Umbilical cord (tissue), 2 donors: ENCODE measurements at places on chromosomes 4 and X. TPM values are rescaled to one million over a fixed set of nuclear protein-coding genes. Genes with fewer than 3 reads are reported as not detected.

GRCh38 chrX:151039351-151039750, 56.2 kb downstream of the HMGB3 start:
- DNase-seq, result no peak

Gene BMP2K
- 74.6 TPM for total RNA-seq

DNA sequence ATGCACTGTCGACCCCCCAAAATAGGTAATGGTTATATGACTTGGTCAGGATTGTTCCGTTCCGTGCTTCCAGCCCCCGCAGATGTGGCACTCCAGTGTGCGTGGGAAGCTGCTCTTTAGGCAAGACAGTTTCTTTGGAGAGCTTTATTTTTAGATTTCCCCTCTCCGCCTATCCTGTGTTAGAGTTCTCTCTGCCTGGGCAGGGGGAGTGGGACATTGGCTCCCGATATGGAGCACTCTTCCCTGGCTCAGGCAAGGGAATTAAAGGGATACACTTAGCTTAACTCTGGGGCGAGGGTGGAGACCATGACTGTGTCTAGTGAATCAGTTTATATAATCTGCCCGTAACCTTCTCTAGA, 36.0 kb downstream of the DLG3 start:
- peak; percentile 86 for DNase-seq

Gene ZFYVE28
- 6.3 TPM for total RNA-seq

DNA sequence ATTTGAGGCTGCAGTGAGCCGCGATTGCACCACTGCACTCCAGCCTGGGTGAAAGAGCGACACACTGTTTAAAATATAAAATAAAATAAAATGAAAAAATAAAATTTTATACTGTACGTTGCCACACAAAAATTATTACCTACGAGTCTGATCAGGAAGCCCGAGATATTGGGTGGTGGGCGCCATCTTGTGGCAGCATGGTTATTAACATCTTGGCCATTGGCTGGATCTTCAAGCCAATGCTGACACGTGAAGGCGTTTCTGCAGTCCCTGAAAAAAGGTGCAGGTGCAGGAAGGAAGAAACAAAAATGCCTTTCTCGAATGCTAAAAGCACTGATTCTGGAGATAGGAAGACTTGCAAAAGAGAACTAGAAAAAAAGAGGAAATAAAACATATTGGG, 4.9 kb upstream of the TLR8 start:
- peak; percentile 36 for DNase-seq

DNA sequence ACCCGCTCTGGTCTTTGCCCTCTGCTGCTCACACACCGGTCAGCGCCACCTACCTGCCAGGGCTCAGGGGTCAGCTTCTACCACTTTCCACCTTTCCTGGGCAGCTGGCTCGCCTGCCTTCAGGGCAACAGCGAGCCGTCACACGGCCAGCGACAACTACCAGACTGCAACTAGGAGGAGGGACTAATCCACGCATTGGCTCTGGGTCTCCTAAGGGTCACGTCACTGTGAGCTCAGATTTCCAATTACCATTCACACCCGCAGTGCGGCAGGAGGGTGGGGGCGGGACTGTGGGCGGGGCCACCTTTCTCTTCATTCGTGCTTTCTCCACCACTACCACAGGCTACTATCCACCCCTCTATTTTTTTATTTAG, at the start of gene BEX5:
TSS of gene BEX5 (minus strand) at position 172 of the 374 bp plus-strand sequence. CDS start 1,712 bp downstream, outside the sequence.
- DNase-seq, result peak; percentile 0

Gene GPR50
- 1.2 TPM for total RNA-seq

DNA sequence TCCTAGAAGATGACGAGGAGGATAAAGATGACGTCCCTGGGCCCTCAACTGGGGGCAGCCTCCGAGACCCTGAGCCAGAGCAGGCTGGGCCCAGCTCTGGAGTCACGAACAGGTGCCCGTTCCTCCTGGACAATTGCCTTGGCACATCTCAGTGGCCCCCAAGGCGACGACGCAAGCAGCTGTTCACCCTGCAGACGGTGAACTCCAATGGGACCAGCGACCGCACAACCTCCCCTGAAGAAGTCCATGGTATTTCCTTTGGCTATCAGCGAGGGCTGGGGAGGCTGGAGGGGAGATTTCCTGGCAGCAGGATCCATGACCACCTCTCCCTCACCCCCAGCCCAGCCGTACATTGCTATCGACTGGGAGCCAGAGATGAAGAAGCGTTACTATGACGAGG, 11.9 kb downstream of the USP11 start:
- DNase-seq, result no peak

DNA sequence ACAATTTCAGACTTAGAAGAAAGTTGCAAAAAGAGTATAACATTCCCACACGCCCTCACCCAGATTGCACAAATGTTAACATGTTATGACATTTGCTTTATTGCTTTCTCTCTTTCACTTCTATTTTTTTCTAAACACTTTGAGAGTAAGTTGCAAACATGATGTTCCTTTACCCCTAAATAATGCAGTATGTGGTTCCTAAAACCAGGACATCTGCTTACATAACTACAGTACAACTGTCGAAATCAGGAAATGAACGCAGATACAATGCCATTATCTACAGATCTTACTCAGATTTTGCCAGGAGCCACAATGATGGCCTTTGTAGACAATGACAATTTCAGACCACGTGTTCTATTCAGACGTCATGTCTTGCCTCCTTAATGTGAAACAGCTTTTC, 22.4 kb downstream of the SH3TC1 start:
- no peak for DNase-seq

GRCh38 chr4:53039741-53040458, 177.8 kb downstream of the RASL11B start:
- DNase-seq, result no peak

Gene SOWAHB
- total RNA-seq, result 7.2 TPM

GRCh38 chr4:118736900-118737299, 51.7 kb downstream of the METTL14 start:
- peak; percentile 60 for DNase-seq

GRCh38 chr4:15653864-15654592, 1.1 kb downstream of the FBXL5 start:
- DNase-seq, result peak; percentile 74

Gene GLUD2
- total RNA-seq, result 1.2 TPM

Gene KLKB1
- total RNA-seq, result not detected

- DNase-seq, result peak; percentile 21
Measured at GRCh38 chrX:3141031-3141430, 99.8 kb downstream of the ARSF start.

DNA sequence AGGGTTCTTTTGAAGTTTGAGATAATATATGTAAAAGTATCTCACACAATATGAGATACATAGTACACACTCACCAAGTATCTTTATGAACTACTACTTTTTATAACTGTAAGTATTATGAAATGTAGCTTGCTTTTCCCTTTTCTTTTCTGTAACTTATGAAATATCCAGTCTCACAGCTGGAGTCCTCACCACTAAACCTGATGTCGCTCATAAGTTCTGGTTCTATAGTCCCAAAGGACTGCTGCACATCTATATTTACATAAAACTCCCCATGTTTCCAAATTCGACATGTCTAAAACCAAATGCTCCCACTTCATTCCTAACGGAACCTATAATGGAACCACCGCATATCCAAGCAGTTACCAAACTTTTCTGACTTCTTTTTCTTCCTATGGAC, 186.5 kb upstream of the SLC7A11 start:
- DNase-seq, result no peak

Gene AMELX
- total RNA-seq, result not detected

DNA sequence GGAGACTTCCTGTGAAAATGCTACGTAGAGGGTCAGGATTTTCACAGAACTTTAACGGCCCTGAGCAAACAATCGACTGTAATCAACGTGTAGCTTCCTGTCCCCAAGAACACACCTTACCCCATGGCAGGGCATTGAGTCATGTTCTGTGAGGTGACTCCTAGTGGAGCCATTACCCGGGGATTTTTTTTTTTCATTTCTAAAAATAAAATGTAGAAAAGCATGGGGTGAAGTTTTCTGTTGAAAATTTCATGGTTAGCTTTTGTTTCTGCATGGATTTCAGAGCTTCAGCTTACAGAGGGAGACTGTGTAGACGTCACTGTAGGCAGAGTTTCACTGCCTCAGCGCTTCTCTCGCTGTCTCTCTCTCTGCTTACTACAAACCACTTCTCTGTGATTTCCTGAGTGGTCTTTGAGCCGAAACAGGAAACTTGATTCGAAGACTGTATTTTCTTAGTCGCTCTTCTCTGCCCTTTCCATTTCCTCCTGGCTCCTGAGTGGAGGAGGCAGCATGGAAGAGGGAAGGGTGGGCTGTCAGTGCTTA, 111.7 kb downstream of the NFKB1 start:
- peak; percentile 9 for DNase-seq

GRCh38 chr4:145071560-145071959, 26.4 kb downstream of the ANAPC10 start:
- no peak for DNase-seq

Gene TTC29
- total RNA-seq, result 0.72 TPM

GRCh38 chr4:115790812-115791211, 677.4 kb upstream of the NDST4 start:
- DNase-seq, result no peak

Gene IQCM
- total RNA-seq, result not detected

- no peak for DNase-seq
Measured at GRCh38 chr4:149781150-149781549, 34.5 kb downstream of the IQCM start.

GRCh38 chr4:138275963-138276621, 33.9 kb upstream of the SLC7A11 start:
- peak; percentile 64 for DNase-seq

DNA sequence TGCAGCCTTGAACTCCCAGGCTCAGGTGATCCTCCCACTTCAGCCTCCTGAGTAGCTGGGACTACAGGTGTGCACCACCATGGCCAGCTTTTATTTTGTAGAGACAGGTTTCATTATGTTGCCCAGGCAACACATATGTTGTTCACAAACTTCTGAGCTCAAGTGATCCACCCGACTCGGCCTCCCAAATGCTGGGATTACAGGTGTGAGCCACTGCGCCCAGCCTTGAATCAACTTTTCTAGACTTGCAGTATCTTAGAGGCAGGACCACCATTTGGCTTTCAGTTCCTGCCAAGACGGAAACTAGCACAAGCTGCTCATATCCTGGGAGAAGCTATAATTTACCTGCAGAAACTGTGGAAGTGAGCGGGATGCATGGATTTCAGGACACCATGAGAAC, 19.9 kb downstream of the NAT8L start:
- DNase-seq, result no peak

Gene ARHGEF6
- total RNA-seq, result 40.0 TPM

Gene MAGEA8
- total RNA-seq, result 4.3 TPM

Gene ADGRL3
- total RNA-seq, result 101 TPM

Gene GYPA
- total RNA-seq, result 30.1 TPM

Gene ART3
- 0.48 TPM for total RNA-seq

DNA sequence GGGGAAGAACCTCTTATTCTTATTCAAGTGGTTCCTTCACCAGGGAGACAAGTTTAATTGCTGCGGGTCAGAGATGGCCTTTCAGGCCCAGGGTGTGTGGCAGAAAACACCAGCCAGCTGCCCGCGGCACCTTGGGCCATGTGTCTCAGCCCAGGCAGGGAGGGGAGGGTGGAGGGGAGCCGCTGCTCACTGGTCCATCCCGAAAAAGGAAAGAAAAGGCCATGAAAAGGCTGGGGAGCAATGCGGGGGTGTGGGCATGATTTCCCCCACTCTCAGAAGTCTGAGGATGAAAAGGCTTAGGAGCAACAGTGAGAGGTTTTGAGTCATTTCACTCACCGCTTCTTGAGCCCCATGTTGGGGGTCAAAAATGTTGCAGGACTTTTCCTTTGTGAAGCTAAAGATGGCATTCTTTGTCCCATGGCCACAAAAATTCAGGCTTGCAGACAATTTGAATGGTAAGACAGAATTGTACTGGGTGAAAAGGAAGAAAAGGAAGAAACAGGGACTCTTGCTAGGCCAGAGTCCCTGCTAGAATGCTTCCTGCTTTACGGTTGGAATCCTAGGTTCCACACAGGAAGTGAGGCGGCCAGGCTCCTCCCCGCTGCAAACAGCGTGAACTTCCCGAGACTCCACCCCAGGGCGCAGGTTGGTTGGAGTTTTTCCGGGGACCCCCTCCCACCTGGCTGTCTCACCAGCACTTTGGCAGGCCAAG, 17.4 kb upstream of the FAM47E start:
- DNase-seq, result no peak

DNA sequence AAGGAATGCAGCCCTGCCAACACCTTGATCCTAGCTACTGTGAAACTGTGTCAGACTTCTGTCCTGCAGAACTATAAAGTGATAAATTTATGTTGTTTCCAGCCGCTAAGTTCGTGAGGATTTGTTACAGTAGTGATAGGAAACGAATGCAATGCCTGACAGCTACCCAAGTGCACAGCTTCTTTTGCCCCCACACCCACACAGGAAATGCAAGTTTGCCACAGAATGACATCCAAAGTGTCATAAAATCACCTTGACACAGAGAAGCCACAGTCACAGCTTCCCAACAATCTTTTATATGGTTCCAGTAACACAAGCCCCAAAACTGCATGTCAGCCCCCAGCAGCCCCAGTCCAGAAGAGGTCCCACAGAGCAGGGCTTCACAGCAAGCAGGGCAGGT, 216.9 kb upstream of the S100G start:
- DNase-seq, result no peak

- DNase-seq, result peak; percentile 43
Measured at GRCh38 chr4:105666693-105667092, 41.8 kb downstream of the INTS12 start.

Gene CCSER1
- 14.7 TPM for total RNA-seq

Gene FAM53A
- total RNA-seq, result not detected

Gene MAP3K15
- not detected for total RNA-seq

- no peak for DNase-seq
Measured at GRCh38 chrX:144293229-144293628, 409.4 kb downstream of the UBE2NL start.

DNA sequence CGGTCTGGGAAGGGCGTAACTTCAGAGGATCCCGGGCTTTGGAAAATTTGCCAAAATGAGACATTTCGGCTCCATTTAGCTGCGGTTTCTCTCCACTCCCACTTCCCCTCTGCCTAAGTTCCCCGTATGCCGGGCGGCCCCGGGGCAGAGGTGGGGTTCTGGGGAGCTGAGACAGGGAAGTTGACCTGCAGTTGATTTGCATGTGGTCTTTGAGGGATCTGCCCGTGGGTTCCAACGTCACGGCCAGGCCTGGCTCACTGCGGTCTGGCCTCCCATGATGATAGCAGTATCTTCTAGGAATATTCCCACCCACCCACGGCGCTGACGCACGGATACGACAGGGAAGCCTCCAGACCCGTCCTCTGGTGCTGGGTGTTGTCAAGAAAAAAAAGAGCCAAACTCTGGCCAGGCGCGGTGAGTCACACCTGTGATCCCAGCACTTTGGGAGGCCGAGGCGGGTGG, 27.3 kb upstream of the CRLF2 start:
- peak; percentile 19 for DNase-seq

Gene TRIM61
- total RNA-seq, result 12.3 TPM

Gene RPS6KA3
- 56.3 TPM for total RNA-seq

GRCh38 chrX:29496636-29497180, 718.7 kb upstream of the MAGEB2 start:
- no peak for DNase-seq
